ENCODE measurements at places on chromosomes 11 and 22.

GRCh38 chr11:66874232-66874631 is 17.4 kb downstream of the LRFN4 start:
- DNase-seq, result no peak

- DNase-seq, result no peak
Observed at GRCh38 chr11:131976021-131976420, 605.6 kb downstream of the NTM start.

DNA sequence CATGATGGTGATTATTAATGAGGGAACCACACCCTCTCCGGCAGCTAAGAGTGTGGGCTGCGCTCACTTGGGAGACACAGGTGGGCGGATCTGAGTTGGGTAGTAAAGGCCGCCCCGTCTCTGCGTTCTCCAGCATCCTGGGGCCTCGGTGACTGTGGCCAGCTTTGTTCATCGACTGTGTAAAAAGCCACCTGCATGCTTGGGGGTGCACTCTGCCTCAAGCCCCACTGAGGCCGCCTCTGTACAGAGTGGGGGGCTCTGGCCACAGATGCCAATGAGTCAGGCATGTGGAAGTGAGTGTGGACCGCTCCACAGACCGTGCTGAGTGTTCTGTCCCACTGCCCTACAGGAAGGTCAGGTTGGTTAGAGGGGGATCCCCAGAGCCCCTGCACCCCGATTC is 192.7 kb downstream of the SHANK2 start:
- no peak for DNase-seq

DNA sequence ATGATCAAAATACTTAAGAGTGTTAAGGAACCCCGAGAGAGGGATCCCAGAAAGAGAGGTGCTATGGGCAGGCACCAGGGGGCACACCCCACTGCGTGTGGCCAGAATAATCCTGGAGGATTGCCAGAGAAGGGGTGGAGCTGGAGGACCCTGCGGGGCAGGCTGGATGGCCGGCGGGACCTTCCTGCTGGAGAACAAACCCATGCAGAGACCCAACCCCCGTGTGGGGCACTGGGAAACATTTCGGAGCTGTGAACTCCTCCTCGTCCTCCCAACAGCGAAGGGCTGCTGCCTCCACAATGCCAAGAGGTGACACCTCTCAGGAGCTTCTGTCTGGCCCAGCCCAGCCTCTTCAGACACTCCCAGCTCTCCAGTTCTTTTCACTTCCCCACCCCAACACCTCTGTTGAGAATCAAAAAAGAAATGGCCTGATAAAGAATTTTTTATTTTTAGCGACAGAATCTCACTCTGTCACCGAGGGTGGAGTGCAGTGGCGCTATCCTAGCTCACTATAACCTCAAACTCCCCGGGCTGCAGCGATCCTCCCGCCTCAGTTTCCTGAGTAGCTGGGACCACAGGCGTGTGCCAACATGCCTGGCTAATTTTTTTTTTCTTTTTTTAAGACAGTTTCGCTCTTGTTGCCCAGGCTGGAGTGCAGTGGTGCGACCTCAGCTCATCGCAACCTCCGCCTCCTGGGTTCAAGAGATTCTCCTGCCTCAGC is 25.6 kb downstream of the RHOD start:
- DNase-seq, result peak; percentile 22

DNA sequence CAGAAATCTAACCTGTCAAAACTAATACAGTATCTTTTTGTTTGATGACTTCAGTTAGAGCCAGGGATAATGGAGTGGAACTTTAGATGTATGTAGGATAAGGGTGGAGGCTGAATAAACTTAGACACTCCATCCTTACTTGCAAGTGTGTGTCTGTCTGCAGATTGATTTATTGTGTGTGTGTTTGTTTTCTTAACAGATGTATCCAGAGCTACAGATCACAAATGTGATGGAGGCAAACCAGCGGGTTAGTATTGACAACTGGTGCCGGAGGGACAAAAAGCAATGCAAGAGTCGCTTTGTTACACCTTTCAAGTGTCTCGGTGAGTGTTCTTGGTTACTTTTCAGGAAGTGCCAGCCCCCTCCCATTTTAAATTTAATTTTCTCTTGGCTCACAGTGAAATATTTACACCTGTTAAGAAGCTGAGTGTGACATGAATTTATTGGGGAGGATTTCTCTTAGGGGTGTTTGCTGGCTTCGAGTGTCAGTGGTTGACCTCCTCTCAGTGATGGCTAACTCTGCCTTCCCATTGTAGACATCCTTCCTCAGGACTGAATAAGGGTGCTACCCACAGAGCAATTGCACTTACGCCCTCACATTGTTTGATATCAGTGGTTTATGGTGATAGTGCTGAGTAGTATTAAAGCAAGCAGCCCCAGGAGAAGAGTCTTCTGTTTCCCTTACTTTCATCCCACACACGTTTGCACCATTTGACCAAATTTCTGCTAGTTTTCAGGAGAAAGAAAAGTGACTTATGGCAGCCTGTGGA is 40.8 kb downstream of the APLP2 start:
- no peak for DNase-seq

GRCh38 chr22:36258701-36259614 is 6.0 kb downstream of the APOL1 start:
- DNase-seq, result peak; percentile 43

GRCh38 chr11:109015283-109015682 is 350.4 kb downstream of the DDX10 start:
- DNase-seq, result no peak

DNA sequence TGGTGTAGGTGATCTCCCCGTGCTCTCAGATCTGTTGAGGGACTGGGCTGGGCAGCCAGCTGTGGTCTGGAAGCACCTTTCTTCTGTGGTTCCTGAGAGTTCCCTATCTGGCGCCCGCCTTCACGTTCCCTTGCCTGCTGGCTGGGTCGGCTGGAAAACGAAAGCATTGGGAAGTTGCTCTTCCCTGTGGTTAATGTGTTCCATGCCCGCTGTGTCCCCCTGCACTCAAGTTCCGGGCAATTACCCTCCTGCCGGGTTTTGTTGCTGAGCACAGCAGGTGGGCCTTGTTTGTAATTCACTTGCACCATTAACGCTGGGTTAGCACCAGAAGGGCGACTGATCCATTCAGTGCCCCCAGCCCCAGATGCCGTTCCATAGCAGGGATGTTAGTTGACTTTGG is 134.1 kb downstream of the GRIK4 start:
- DNase-seq, result no peak

- peak; percentile 24 for DNase-seq
Observed at GRCh38 chr22:20131859-20132685, 468 bp downstream of the ZDHHC8 start.

DNA sequence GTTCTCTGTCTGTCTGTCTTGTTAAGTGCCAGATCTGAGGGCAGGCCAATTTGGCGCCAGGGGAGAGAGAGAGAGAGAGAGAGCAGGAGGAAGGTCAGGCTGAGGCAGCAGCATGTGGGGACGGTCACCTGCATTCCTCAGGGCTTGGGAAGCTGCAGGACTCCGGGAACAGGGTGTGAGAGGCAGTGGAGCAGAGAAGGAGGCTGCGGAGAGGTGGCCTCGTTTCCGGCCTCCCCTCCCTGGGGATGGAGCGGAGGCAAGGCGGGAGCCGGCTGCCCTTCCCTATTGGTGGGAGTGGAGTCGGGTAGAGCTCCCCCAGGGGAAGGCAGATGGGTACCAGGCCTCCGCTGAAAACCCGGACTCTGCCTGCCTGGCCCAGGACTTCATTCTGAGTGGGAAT is 9.7 kb downstream of the CLMP start:
- DNase-seq, result no peak

DNA sequence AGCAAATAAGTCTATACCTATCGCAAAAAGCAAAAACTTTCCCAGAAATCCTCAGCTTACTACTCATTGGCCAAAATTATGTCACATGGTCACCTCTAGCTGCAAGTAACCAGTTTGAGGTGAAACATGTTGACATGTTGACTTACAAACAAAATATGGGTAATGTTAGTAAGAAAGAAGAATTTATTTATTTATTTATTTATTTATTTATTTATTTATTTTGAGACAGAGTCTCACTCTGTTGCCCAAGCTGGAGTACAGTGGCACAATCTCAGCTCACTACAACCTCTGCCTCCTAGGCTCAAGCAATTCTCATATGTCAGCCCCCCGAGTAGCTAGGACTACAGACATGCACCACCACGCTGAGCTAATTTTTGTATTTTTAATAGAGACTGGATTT is 5.4 kb upstream of the SLC35C1 start:
- DNase-seq, result no peak

DNA sequence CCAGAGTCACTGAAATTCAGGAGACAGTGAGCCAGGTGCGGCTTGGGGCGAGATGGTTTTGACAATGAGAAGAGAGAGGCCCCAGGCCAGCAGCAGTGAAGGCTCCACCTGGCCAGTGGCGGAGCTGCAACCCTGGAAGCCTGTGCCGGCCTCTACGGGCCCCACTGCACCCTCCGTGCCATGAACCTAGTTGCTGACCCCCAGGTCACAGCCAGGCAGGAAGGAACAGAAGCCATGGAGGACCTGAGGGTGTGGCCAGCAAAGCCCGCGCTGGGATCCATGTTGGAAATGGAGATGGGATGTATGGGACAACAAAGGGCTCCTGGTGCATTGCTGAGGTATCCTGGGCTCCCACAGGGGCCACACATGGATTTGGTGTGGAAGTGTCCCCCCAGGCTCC is 1528.5 kb downstream of the BRD1 start:
- no peak for DNase-seq

GRCh38 chr11:70075836-70076235 is 2.3 kb upstream of the ANO1 start:
- no peak for DNase-seq

DNA sequence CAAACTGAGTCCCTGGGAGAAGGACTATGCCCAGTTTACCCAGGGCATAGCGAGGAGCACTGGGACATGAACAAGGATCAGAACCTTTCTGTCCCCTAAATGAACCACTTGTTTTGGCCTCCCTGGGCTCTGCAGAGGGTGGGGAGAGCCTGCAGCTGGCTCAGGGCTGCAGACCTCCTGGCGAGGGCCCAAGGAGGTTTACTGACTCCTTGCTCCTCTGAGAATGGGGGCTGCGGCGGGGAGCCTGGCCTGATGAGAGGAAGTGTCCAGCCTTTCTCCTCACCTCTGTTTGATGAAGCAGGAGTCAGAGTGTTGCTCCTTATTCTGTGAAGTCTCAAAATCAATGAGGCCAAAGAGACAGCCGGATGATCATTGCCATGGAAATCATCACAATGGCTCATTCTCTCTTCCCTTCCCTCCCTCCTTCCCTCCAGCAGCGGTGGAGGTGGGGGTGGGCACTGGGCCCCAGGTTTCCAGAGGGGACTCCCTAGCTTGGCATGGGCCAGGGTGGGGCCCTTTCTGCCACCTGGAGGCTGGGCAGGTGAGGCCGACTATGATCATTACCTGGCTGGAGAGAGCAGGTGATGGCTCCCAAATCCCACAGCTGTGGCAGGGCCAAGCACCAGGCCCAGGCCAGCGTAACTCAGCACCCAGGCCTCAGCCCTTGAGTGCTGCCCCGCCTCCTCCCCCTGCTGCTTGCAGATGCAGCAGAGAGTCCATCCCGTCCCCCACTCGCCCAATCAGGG is 169.7 kb downstream of the CEP164 start:
- no peak for DNase-seq

DNA sequence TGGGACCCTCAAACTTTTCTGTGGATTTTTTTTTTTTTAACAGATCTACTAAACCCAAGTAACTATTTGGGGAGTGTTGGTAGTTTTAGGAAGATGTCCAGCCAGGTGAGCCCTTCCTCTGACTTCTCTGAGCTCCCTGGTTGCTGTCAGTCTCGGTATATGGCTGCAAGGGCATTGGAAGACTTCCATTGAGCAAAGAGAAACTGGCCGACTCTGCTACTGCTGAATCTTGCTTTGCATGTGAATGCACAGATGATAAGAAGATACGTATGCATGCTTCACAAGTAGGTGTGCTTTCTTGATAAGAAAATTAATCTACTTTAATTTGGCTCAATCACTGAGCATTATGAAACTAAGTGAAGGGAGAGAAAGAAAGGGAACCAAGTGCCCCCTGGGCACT is 51.1 kb downstream of the BARX2 start:
- no peak for DNase-seq

DNA sequence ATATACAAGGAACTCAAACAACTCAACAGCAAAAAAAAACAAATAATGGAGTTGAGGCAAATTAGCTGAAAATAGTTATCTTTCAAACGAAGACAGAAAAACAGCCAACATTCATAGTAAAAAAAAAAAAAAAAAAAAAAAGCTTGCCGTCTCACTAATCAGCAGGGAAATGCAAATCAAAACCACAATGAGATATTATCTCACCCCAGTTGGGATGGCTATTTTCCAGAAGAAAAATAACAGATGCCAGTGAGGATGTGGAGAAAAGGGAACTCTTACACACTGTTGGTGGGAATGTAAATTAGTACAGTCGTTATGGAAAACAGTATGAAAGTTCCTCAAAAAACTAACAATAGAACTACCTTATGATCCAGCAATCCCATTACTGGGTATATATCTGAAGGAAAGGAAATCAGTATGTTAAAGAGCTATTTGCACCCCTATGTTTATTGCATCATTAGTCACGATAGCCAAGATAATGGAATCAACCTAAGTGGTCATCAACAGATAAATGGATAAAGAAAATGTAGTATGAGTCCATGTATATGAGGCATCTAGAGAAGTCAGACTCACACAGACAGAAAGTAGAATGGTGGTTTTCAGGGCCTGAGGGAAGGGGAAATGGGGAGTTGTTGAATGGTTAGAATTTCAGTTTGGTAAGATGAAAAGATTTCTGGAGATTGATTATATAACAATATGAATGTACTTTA is 56.0 kb downstream of the USP35 start:
- no peak for DNase-seq

All from activated CD4-positive, alpha-beta T cell treated with anti-CD3 and anti-CD28 coated beads, Interleukin-2, amount 10 ng/mL, durations not matched to agents 7 days and 5 days (primary cell).